ENCODE measurements at places on chromosomes 6 and 20.

- DNase-seq = no peak
These were observed 79.5 kb upstream of the TCF21 start for GRCh38 chr6:133809406-133809805.

DNA sequence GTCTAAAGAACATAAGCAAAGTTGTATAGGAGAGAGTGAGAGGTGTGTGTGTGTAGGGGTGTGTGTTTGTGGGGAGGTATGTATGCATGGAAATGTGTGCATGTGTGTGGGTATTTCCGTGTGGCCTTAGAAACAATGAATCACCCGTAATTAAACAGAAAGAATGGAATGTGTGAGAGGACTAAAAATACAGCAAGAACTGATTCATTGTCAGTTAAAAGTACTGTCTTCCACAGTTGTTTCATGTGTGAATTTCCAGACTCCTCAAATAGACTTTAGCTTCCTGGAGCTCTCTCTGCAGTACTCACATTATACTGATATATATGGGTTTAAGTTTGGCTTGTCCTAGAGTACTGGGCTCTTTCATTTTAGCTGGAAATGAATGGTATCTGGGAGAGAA, 145.7 kb downstream of the RIMS1 start:
- no peak for DNase-seq

DNA sequence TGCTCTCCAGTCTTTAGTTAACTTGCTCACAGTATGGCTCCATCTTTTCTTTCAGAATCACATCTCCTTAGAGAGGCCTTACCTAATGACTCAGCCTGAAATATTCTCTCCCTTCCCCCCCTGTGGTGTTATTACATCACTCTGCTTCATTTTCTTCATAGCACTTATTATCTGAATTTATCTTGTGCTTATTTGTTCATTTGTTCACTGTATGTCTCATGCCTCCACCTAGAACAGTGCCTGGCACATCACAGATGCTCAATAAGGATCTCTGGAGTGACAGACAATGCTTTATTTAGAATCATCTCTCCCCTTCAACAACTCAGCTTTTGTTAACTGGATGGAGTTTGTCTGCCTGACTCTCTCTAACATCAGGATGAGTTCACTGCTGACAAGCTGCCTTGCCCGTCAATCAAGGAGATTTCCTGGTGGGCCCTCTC, 96.6 kb upstream of the MAN1A1 start:
- DNase-seq = no peak

GRCh38 chr6:144756469-144756868, 471.3 kb downstream of the UTRN start:
- DNase-seq = no peak

GRCh38 chr6:1390946-1391799, 1.8 kb downstream of the FOXF2 start:
- no peak for DNase-seq

DNA sequence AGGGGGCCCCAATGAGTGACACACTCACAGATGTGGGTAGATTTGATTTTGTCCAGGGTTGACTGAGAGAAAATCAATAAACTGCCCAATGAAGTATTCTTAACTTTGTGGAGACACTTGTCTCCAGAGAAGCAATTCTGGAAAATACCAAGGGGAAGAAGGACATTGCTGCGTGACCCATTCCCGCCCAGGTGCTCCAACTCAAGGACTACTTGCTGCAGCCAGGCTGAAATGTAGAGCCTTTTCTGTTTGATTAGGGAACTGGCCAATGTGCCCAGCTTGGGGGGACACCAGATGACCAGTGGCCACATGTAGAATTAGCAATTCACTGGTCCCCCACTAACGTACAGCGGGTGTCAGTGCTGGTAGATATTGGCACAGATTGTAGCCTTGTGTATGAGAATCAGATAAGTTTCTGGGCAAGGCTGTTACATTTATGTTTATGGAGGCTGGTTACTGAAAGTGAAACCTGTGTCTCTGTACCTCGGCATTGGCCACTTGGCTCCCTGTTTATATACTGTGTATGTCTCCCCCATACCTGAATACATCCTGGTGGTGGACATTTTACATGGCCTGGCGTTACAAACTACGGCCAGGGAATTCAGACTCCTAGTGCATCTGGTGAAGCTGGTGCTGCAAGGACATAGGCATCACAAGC, 32.3 kb downstream of the HDDC2 start:
- no peak for DNase-seq

GRCh38 chr6:74103417-74103816, 407.4 kb downstream of the CD109 start:
- no peak for DNase-seq

- no peak for DNase-seq
These were observed 272.8 kb downstream of the MAFB start for GRCh38 chr20:40416274-40416673.

- no peak for DNase-seq
These were observed at the start of gene TPBG for GRCh38 chr6:82363428-82364086. TSS of gene TPBG (plus strand) at chr6:82363817. CDS start at chr6:82364962, 1,145 bp downstream.
